ENCODE measurements at places on chromosomes 6 and 20.
A peak's percentile ranks its signal among the peaks of the same experiment; 100 is the strongest.

GRCh38 chr6:106281661-106282060, 43.9 kb downstream of the ATG5 start:
- no peak overlapping the region for H3K27ac ChIP-seq
- H3K4me1 ChIP-seq, result peaks cover 37% of the 10 kb centered on the region
- H3K27me3 ChIP-seq, result no peaks in the 10 kb centered on the region
- H3K36me3 ChIP-seq, result peaks cover 35% of the 10 kb centered on the region

GRCh38 chr6:15462717-15463525, 199.9 kb downstream of the DTNBP1 start:
- H3K27ac ChIP-seq, result no peak overlapping the region
- no peaks in the 10 kb centered on the region for H3K27me3 ChIP-seq
- peaks cover 76% of the 10 kb centered on the region for H3K4me1 ChIP-seq
- no peak for DNase-seq

DNA sequence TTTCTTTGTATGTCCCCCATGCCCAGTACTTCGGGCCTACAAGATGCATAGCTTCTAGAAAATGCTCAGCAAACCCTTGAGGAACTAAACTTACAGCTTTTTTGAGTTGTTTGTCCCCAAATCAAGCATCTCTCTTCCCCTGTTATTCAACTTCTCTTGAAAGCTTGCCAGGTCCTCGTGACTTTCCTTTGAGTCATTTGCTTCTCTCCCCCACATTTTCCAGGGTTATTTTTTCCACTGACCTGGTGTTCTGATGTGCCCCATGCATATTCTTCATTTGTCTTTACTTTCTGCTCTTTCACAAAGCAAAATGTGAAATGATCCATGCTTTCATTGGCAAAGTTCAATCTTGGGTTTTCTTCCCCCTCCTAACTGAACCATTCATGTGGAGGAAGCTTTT, 204.8 kb downstream of the TFAP2A start:
- H3K36me3 ChIP-seq, result no peaks in the 10 kb centered on the region
- H3K27me3 ChIP-seq, result peaks cover 11% of the 10 kb centered on the region
- H3K27ac ChIP-seq, result no peak overlapping the region
- H3K4me3 ChIP-seq, result no peak overlapping the region
- no peaks in the 10 kb centered on the region for H3K4me1 ChIP-seq

DNA sequence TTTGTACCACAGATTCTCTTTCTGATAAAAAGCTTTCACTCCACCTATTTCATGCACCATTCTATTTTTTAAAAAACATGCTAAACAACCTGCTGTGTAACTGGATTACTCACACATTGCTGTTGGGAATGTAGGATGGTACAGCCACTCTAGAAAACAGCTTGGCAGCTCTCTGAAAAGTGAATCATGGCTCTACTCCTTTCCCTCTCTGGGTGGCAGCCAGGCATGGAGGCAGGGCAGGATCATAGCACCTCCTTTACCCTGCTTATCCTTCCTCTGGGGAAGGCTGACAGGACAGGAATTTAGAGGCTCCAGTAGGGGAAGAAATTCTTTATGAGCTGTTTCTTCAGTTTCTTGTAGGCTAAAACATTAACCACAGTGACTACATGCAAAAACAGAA, 6.7 kb upstream of the VNN2 start:
- H3K4me3 ChIP-seq, result peak overlapping the region; percentile 81
- no peaks in the 10 kb centered on the region for H3K27me3 ChIP-seq
- H3K27ac ChIP-seq, result peak overlapping the region; percentile 97
- DNase-seq, result no peak
- H3K36me3 ChIP-seq, result peaks cover 6% of the 10 kb centered on the region

DNA sequence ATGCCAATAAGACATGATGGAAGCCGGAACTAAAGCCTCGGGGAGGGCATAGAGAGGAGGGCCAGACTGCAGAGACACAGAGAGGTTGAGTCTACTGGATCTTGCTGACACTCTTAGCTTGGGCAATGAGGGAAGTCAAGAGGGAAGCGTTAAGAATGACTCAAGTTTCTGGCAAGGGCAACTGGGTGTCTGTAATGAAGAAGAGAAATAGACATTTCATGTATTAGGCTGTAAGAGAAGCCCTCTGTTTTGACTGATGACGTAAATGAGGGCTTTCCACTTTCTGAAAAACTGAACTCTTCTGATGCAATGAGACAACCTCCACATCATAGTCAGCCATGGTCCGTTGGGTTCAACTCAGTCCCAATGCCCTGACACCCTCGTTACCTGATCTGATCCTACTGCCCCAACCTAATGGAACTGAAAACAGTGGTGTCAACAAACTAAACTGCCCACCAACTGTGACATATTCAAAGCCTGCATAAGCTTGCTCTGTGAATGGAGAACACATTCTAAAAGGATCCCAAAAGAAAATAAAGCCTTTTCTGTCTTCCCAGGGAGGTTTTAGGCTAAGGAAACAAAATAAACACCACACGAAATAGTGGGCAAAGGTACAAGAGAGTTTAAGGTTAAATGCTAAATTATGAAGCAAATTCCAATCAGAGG, 45.8 kb upstream of the PNRC1 start:
- H3K4me1 ChIP-seq, result peaks cover 2% of the 10 kb centered on the region
- no peak for DNase-seq
- no peak overlapping the region for H3K27ac ChIP-seq
- no peaks in the 10 kb centered on the region for H3K27me3 ChIP-seq
- no peak overlapping the region for H3K4me3 ChIP-seq

DNA sequence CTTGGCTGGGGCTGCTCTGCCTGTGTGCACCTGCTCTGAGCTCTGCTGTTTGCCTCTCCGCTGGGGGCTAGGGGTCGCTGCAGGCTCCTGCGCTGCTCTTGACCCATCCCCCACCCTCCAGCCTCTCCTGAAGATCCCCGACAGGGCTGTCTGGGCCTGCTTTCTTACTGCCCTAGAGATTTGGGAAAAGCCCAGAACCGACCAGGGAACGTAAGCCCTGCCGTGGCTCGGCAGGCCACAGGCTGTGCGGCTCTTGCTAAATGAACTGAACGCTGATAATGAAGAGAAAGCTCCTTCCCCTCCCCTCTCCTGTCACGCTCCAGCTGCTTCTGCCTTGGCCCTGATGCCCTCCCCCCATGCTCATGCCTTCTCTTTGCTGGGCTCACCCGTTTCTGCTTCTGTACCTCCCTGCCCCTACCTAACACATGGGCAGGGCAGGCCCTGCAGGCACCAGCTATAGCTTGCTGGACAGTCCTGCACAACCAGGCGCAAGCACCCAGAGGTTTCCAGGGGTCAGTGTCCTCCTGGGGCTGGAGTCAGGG, 32.0 kb upstream of the PCMTD2 start:
- H3K27me3 ChIP-seq, result no peaks in the 10 kb centered on the region
- H3K36me3 ChIP-seq, result no peaks in the 10 kb centered on the region
- H3K4me3 ChIP-seq, result no peak overlapping the region
- H3K4me1 ChIP-seq, result peaks cover 38% of the 10 kb centered on the region
- no peak overlapping the region for H3K27ac ChIP-seq

DNA sequence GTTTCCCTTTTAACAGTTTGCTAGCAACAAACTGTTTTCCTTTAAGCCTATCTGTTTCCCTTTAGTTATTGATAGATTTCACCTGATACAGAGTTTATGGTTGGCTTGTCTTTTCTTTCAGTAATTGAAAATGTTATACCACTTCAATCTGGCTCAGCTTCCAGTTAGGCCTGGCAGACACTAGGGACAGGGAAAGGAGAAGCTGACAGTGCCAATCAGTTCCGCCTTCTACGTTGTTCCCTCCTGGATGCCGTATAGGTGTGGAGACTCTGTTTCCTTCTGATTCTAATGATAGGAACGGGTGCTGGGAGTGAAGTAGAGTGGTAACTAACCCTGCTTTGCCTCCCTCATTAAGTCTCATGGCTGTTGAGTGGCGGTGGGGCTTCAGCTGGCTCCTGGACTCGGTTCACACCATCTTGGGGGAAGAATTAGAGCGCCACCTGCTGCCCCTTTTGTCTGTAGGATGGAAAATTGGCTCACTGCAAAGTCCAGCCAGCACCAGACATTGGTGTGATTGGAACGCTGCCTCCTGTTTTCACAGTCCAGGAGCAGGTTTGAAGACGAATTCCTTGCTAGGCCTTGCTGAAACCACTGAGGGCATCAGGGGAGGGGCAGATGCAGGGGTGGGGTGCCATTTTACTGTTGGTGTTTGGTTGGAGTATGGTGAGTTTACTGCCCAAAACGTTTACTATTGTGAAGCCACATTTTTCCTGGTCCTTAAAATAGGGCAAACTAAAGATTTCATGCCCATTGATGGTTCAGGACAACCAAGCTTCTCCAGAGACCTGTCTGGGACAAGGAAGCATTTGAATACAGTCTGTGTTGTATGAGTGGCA, 1729.5 kb downstream of the GRIK2 start:
- no peak overlapping the region for H3K27ac ChIP-seq
- H3K4me1 ChIP-seq, result no peaks in the 10 kb centered on the region
- no peak overlapping the region for H3K4me3 ChIP-seq
- H3K27me3 ChIP-seq, result no peaks in the 10 kb centered on the region
- DNase-seq, result no peak

DNA sequence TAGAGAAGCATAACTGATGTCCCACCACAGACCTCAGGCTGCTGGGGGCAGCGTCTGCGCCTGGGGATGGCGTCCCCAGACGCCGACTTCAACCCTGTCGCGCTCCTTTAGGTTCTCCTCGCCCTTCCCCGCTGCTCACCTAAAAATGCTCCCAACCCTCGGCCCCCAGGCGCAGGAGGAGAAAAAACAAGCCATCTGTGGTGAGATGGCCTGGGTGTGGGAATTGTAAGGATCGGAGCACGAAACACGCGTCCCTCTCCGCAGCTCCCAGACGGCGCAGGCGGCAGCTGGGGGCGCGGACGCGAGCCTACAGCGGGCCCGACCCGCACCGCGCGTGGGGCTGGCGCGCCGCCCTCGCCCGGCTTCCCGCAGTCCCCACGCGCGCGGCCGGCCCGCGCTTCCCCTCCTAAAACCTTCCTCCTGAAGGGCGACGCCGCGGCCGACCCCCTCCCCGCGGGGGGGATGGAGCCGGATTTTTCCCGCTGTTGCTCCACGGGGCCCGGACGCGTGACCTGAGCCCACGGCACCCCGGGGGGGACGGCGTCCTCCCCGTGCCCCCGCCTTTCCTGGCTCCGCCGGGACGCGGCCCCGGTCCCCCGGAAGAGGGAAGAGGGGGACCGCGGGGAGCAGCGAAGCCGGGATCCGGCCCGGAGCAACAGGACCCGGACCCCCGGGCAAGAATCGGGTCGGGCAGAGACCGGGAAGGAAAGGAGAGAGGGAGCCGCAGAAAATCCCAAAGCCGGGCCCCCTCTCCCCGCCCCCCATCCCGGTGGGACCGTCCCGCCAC, 611 bp downstream of the EPB41L2 start:
- H3K27ac ChIP-seq, result peak overlapping the region; percentile 49
- no peaks in the 10 kb centered on the region for H3K27me3 ChIP-seq
- H3K4me1 ChIP-seq, result peaks cover 17% of the 10 kb centered on the region
- peak overlapping the region; percentile 86 for H3K4me3 ChIP-seq
- peak; percentile 23 for DNase-seq

- no peak for DNase-seq
- no peaks in the 10 kb centered on the region for H3K4me1 ChIP-seq
- H3K27me3 ChIP-seq, result peaks cover 9% of the 10 kb centered on the region
- H3K36me3 ChIP-seq, result no peaks in the 10 kb centered on the region
- no peak overlapping the region for H3K27ac ChIP-seq
- H3K4me3 ChIP-seq, result no peak overlapping the region
Observed at GRCh38 chr6:84428300-84428907, 201.0 kb upstream of the CEP162 start.
